ENCODE measurements at places on chromosomes 7 and 10.

DNA sequence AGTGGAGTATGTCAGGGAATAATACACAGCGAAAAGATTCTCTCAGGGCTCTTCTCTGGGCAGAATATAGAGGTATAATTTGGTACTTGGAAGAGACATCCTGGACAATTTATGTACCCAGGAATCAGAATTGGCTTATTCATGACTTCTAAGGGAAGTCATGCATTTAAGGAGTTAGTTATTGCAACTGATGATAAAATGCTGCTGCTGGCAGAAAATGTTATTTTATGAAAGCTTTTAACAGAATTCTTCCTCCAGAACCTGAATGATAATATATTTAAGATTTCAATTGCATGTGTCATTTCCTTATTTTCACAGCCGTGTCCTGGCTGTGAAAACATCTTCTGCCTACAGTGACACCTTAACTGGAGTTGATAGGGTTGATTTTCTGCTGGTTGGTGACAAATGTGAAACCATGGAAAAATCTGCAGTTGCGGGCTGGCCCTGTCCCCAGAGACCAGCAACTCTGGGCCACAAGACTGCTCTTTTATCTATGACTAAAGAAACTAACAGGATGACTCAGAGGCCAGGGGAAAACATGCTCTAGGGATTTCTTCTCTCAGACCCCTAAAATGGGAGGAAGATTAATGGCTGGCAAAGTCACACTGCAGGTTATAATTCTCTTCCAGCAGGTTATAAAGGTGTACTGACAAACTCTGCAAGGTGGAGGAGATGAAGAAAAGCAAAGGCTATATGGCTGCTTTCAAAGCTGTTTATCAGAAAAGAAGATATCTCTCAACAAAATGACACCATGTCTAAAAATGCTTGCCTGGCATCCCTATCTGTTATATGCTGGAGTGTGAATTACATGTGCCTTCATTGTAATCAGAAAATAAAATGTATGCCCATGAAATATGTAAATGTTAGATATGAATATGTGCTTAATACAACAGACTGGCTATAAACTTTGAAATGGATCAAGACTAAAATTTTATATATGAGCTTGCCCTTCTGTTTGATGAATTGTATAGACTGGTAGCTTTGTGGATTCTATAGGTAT, 12.1 kb upstream of the TRUB1 start:
- DNase-seq: peak; percentile 64

DNA sequence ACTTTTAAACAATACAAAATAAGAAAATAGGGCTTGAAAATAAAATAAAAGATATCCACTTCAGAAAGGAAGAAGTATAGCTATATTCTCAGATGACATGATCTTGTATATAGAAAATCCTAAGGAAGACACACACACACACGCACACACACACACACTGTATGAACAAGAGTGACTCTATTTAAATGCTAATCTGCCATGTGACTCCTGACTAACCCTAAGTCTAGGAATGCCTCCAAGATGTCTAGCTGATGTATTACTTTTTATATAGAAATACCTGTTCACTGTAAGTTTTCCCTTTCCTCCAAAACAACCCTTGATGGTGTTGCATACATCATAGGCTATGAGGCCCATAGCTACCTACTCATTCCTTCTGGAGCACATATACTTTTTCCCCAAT, 173.1 kb upstream of the LRRTM3 start:
- DNase-seq: no peak

DNA sequence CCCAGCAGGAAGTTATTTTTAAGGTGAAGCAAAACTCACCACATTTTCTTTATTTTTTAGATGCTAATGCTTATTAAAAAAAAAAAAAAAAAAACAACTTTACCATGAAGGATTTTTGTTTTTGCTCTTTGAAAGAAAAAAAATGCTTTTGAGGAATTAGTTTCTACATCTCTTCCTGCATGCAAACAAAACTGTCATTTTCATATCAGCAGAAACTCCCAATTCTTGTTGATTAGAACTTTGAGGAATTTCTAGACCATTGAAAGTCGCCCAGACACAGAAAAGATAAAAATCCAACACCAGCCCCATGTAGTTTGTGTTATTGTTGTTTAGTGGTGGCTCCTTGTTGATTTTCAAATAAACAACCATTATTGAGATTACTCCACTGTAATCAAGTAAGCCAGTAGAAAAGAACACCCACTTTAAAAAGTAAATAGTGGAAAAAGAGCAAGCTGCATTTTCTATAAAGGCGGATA, 14.3 kb downstream of the SKIDA1 start:
- no peak for DNase-seq

- no peak for DNase-seq
Measured at GRCh38 chr7:28483908-28484605, 71.7 kb downstream of the CREB5 start.

DNA sequence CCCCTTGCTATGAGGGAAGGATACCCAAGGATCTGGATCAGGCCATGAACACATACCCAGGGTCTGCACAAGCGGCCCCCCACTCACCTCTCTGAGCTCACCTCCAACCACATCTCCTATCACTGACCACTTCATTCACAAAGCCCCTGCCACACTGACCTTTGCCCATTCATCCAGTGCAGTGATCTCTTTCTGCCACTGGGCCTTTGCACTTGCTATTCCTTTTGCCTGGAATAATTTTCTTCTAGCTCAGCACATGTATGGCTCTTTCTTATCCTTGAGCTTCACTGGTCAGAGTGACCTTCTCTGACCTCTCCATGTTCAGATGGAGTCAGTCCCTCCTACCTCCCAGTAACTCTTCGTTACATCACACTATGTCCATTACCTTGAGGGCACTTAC, 48.3 kb downstream of the ADRA2A start:
- DNase-seq: no peak

DNA sequence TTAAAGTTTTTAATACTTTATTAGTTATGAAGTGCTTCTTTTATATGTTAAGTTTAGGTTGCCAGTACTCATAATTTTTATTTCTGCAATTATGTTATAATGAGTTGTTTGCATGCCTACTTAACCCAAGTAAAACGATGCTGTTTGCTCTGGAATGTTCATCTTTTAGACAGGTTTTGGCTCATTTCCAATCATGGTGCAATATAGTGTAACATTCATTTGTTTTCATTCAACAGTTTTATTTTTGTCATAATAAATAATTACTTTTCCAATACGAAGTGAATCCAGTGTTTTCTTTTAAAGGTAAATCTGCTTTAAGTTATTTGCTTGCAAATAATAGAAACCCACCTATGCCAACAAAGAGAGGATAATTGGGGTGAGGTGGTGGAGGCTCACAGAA, 22.1 kb downstream of the ARL5B start:
- no peak for DNase-seq

GRCh38 chr7:88928276-88928675, 132.7 kb upstream of the TEX47 start:
- no peak for DNase-seq

- peak; percentile 48 for DNase-seq
Measured at GRCh38 chr10:58660575-58661255, 148.0 kb downstream of the BICC1 start.
